ENCODE measurements at places on chromosomes 2 and 18. TPM values are rescaled to one million over a fixed set of nuclear protein-coding genes. Genes with fewer than 3 reads are reported as not detected.

The TCF23 gene
- total RNA-seq = not detected

The SULT1C2 gene
- total RNA-seq = 0.69 TPM

The CTAGE1 gene
- total RNA-seq = not detected

- H3K27ac ChIP-seq = no peak overlapping the region
- no peak overlapping the region for H3K4me3 ChIP-seq
- H3K36me3 ChIP-seq = no peaks in the 10 kb centered on the region
- DNase-seq = no peak
Observed at GRCh38 chr2:215614296-215614695, 178.4 kb upstream of the FN1 start.

GRCh38 chr2:179805001-179805400 is 56.4 kb downstream of the ZNF385B start:
- H3K4me3 ChIP-seq = no peak overlapping the region
- no peaks in the 10 kb centered on the region for H3K36me3 ChIP-seq
- peaks cover 7% of the 10 kb centered on the region for H3K4me1 ChIP-seq
- no peak for DNase-seq

- DNase-seq = peak; percentile 18
- no peak overlapping the region for H3K27ac ChIP-seq
- H3K4me3 ChIP-seq = no peak overlapping the region
- no peaks in the 10 kb centered on the region for H3K27me3 ChIP-seq
Observed at GRCh38 chr2:19574778-19575260, 216.4 kb upstream of the OSR1 start.

GRCh38 chr2:28419443-28420270 is 27.0 kb downstream of the FOSL2 start:
- H3K36me3 ChIP-seq = no peaks in the 10 kb centered on the region
- no peak overlapping the region for H3K4me3 ChIP-seq
- peak; percentile 43 for DNase-seq
- H3K27ac ChIP-seq = no peak overlapping the region
- H3K27me3 ChIP-seq = no peaks in the 10 kb centered on the region

- no peaks in the 10 kb centered on the region for H3K36me3 ChIP-seq
- DNase-seq = no peak
- no peak overlapping the region for H3K27ac ChIP-seq
- peaks cover 31% of the 10 kb centered on the region for H3K4me1 ChIP-seq
- peaks cover 39% of the 10 kb centered on the region for H3K27me3 ChIP-seq
Observed at GRCh38 chr2:170433448-170433847, 255.5 kb downstream of the MYO3B start.

- H3K27ac ChIP-seq = peak overlapping the region; percentile 79
- DNase-seq = peak; percentile 85
- no peaks in the 10 kb centered on the region for H3K36me3 ChIP-seq
- no peak overlapping the region for H3K4me3 ChIP-seq
- H3K27me3 ChIP-seq = no peaks in the 10 kb centered on the region
- peaks cover 29% of the 10 kb centered on the region for H3K4me1 ChIP-seq
Observed at GRCh38 chr2:223725494-223725893, 111.9 kb downstream of the AP1S3 start.

GRCh38 chr2:71561441-71562267 is 108.3 kb downstream of the DYSF start:
- no peaks in the 10 kb centered on the region for H3K36me3 ChIP-seq
- H3K4me1 ChIP-seq = no peaks in the 10 kb centered on the region
- H3K27me3 ChIP-seq = no peaks in the 10 kb centered on the region
- H3K27ac ChIP-seq = no peak overlapping the region

DNA sequence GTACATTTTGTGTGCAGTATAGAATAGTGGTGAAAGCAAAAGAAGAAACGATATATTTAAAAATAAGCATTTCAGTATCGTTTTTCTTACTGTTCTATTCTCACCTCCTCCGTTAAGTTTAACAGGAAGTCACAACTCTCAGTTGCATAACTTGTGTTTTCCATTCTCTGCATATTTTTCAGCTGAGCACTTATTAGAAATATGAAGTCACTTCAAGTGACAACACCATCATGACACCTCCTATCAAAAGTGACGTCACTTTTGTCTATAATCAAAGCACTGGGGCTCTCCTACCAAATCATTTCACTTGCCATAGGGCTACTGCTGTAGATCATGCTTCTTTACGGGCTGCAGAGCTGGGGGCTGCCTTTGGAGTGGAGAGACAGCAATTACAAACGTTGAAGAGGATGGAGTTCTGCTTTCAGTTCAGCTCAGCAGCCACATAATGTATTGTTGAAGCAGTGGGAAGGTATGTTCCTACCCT is 36.3 kb downstream of the STAT4 start:
- no peaks in the 10 kb centered on the region for H3K4me1 ChIP-seq
- DNase-seq = no peak
- H3K4me3 ChIP-seq = no peak overlapping the region
- H3K27ac ChIP-seq = no peak overlapping the region

DNA sequence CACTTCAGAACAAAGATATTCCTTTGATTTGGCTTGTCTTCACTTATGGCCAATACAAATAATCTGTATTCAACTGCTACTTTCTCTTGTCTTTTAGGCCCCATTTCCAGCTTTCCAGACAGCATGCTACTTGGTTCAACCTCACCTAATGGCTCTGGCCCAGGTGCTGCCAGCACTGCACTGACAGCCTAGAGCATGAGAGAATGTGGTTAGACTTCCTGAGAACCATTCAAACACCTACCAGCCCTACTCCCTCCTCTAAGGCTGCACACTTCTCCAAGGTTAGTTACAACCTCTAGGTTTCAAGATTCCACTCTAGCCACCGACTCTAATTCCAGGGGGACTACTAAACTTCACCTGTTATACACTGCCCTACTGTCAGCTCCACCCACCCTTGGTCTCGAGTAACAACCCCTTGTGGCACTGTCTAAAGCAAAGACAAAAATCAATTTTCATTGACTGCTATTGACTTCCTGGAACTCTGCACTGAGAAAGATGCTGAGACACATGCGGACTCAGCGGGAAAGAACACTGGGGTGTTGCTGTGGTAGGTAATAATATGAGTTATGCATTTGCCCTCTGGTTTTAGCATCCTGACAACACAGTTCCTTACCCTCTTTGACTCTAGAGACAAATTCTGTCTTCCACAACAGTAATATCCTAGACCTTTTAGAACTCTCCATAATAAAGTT is 38.2 kb downstream of the PLEKHM3 start:
- H3K4me3 ChIP-seq = no peak overlapping the region
- no peaks in the 10 kb centered on the region for H3K36me3 ChIP-seq
- no peak for DNase-seq

DNA sequence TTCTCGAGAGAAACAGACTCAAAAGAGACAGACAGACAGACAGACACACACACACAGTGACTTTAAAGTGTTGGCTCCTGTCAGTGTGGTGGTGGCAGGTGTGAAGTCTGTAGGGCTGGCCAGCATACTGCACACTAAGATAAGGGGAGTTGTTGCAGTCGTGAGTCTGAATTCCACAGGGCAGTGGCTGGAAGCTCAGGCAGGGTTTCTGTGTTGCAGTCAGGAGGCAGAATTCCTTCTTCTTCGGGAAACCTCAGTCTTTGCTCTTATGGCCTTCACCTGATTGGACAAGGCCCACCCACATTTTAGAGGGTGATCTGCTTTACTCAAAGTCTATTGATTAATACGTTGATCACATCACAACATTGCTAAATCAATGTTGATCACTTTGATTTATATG is 478.4 kb upstream of the HS6ST1 start:
- DNase-seq = no peak
- no peak overlapping the region for H3K27ac ChIP-seq
- H3K36me3 ChIP-seq = no peaks in the 10 kb centered on the region
- H3K4me3 ChIP-seq = no peak overlapping the region
- no peaks in the 10 kb centered on the region for H3K27me3 ChIP-seq

GRCh38 chr2:33144243-33144642 is 197.5 kb downstream of the LTBP1 start:
- H3K27me3 ChIP-seq = no peaks in the 10 kb centered on the region
- H3K4me1 ChIP-seq = no peaks in the 10 kb centered on the region
- no peak overlapping the region for H3K4me3 ChIP-seq
- DNase-seq = no peak
- no peaks in the 10 kb centered on the region for H3K36me3 ChIP-seq

GRCh38 chr2:26500406-26500805 is 22.5 kb upstream of the OTOF start:
- no peak overlapping the region for H3K27ac ChIP-seq
- H3K27me3 ChIP-seq = peaks cover 15% of the 10 kb centered on the region
- H3K4me1 ChIP-seq = peaks cover 19% of the 10 kb centered on the region
- peak; percentile 22 for DNase-seq

- no peak for DNase-seq
- no peaks in the 10 kb centered on the region for H3K36me3 ChIP-seq
- H3K27ac ChIP-seq = no peak overlapping the region
- H3K4me3 ChIP-seq = no peak overlapping the region
Observed at GRCh38 chr2:208182835-208183234, 7.0 kb downstream of the C2orf80 start.

DNA sequence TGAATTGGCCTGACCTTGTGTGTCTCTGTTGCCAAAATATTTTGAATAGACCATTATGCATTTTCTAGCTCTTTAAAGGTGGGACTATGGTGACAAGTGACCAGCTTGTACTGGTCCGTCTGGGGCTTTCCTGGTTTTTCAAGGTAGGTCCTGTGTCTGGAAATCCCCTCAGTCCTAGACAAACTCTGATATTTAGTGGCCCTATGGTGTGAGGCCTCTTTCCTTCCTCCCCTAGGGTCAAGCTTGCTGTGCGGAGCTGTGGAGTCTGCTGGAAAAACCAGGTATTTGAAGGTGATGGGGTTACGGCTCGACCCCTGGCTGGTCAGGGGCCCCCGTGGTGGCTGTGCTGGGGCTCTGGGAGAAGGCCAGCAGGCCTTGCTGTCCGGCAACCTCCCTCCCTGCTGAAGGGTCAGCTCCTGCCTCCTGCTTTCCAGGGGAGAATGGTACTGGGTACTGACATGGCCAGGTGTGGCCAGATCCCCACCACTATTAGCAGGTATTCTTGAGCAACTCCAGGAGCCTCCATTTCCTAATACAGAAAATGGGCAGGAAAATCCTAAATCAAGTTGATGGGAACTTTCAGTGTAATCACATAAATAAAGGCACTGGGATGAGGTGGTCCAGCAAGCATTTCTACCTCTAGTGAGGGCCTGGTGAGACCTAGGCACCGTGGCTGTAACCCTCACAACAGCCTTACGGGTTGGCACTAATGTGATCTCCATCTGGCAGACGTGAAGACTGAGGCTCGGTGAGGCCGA is 86.2 kb upstream of the HS6ST1 start:
- no peaks in the 10 kb centered on the region for H3K27me3 ChIP-seq
- peaks cover 19% of the 10 kb centered on the region for H3K4me1 ChIP-seq
- DNase-seq = no peak
- H3K4me3 ChIP-seq = no peak overlapping the region

GRCh38 chr2:133788386-133788785 is 220.1 kb upstream of the NCKAP5 start:
- no peaks in the 10 kb centered on the region for H3K27me3 ChIP-seq
- H3K4me3 ChIP-seq = no peak overlapping the region

Measured in GM23338 (cell line).